Occipital lobe (tissue), 3 donors: ENCODE measurements at places on chromosomes 5 and 9.

DNA sequence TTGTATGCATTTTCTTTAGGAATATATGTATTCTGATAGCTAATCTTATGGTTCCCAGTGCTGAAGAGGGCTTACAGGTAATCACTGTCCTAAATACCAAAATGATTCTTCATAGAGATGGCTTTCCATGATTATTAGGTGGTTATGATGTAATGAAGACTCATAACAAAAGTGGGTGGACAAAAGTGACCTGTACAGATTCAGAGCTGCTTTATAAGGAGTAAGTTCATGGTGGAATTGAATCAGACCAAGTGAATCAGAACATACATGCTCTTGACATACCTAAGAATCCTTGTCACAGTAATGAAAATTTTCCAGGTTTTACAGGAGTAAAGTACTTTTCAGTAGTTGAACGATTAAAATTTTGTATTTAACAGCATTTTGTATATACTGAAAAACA, 105.6 kb downstream of the NIPBL start:
- DNase-seq = no peak

DNA sequence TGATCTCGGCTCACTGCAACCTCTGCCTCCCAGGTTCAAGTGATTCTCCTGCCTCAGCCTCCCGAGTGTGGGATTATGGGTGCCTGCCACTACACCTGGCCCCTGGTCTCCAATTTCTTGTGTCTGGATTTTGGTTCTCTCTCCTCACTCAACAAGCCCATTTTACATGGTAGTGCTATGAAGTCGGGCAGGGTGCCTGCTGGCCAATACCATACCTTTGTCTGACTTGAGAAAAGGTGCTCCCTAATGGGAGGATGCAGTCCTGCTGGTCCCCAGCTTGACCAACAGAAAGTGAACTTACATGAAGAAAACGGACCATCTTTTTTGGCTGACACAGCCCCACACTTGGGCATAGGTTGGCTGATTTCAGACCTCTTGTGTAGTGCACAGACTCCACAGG, 21.6 kb upstream of the PTGS1 start:
- no peak for DNase-seq

DNA sequence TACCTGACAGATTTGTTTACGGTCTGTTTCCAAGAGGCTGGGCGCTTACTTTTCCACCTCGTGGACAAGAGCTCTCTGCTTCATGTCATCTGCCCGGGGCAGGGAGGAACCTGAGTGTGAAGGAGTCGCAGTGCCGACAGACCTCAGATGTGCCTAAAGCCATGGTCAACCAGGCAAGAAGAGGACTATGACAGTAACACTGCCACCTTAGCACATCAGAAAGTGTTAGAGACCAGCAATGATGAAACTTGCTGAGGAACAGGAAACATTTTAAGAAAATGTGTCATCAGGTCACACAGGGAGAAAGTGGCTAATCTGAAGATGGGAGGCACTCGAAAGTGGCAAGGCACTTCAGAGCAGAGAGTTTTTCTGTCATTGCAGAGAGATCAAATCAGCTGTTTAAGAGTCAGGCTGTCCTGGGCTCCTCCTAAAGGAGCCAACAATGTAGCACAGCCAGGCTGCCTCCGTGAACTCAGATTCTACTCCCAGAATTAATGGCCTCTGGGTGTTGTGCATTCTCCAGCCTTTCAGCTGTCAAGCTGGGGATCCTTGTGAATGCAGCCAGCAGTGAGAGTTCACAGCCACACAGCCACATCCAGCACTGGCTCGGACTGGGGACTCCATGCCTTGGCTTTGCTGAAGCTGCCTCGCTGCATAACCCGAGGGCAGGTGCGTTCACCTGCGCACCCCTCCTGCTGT, 94.6 kb downstream of the RAPGEF1 start:
- no peak for DNase-seq

DNA sequence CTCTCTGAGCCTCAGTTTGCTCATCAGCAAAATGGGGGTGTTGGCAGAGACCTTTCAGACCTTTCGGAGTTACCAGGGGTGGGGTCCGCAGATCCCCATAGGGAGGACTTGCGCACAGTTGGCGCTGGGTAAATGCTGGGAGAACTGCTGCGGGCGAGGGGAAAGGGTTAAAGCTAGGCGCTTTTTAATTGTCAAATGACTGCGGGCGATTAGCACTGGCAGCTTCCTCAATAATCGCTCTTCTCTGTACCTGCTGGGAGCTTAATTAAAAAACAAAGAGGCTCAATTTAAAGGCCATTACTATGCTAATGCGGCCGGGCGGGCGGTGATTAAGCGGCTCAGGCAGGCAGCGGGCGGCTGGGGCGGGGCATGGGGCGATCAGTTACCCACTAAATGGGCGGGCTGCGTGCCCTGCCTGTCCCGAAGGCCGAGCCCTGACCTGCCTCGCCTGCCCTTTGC, 63.0 kb downstream of the LMX1B start:
- DNase-seq = no peak

DNA sequence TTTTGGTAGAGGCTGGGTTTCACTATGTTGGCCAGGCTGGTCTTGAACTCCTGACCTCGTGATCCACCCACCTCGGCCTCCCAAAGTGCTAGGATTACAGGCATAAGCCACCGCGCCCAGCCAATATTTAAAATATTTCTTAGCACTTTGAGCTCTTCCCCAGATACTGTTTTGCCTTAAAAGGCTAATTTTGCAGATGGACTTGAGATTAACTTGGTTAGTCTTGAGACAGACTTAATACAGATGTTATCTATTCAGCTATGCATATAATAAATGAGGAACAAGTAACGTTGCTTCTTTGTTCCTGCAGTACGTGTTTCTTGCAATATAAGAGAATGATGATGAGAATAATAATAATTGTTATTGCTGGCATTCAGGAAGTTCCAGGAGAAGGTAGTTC, 56.3 kb downstream of the PCSK5 start:
- DNase-seq = no peak

DNA sequence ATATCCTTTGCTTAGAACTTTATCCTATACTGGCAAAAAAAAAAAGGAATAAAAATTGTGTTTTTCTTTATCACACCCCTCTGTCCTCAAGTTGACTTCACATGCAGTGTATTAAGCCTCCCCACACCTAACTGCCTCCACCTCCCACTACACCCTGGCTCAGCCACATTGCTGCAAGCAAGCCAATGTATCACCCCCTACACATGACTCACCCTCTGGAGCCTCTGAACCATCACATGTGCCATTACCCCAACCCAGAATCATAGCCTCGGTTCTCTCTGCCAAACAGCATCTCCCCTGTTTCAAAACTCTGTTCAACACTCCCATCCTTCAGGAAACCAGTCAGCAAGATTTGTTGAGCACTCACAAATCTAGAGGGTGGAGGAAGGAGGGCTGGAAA, 209.0 kb downstream of the CWC27 start:
- DNase-seq = no peak

GRCh38 chr5:59188419-59189225, 605.7 kb downstream of the RAB3C start:
- DNase-seq = peak; percentile 53

GRCh38 chr9:35364817-35365585, 124.9 kb upstream of the RUSC2 start:
- DNase-seq = no peak

DNA sequence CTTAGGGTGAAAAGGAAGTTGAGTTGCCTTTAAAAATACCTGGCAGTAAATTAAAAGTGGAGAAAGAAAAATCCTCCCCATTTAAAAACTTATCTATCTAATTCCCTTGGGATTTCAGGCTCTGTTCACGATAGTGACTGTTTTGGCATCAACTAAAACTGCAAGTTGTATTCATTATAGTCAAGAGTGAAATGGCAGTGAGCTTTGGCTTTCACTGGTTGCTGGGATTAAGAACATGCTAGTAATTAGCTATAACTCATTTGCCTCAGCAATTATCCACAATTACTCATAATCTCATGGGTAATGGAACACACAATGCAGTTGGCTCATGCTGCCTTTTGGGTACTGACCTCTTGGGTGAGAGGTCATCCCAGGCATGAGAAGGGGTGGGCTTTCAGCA, 250.1 kb downstream of the GAS1 start:
- no peak for DNase-seq

- DNase-seq = no peak
Measured at GRCh38 chr9:17319864-17320263, 185.0 kb downstream of the CNTLN start.

GRCh38 chr9:91424403-91425176, 958 bp upstream of the NFIL3 start:
- DNase-seq = peak; percentile 68
